ENCODE measurements at places on chromosomes 11 and 22. TPM values are rescaled to one million over a fixed set of nuclear protein-coding genes. Genes with fewer than 3 reads are reported as not detected.

DNA sequence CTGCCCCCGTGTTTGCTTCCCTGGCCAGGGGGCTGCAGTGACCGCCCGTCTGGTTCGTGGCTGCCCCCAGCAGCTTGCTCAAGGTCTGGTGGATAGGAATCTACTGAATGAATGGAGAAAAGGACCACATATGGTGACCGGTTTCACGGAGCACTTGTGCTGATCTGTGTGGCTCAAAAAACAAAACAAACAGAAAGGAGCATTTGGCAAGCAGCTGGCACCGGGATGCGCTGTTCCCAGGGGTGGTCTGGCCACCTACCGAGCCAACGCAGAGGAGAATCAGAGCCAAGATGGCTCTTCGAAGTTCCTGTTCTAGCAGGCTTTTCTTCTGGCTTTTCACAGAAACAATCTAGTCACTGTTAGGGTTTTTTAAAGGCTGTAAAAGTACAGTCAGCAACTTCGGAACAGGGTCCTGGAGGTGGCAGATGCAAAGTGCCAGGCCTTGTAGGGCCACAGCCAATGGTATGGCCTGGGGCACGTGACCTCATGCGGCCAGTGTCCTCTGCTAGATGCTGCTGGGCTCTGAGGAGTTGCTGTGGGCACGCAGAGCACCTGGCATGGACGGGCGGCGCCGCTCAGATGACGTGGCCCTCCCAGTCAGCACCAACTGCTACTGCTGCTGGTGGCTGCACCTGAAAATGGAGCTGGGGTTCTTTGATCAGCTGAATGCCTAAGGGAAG, 27.3 kb upstream of the PACSIN2 start:
- no peak overlapping the region for H3K4me3 ChIP-seq
- H3K27ac ChIP-seq: no peak overlapping the region
- H3K27me3 ChIP-seq: no peaks in the 10 kb centered on the region

DNA sequence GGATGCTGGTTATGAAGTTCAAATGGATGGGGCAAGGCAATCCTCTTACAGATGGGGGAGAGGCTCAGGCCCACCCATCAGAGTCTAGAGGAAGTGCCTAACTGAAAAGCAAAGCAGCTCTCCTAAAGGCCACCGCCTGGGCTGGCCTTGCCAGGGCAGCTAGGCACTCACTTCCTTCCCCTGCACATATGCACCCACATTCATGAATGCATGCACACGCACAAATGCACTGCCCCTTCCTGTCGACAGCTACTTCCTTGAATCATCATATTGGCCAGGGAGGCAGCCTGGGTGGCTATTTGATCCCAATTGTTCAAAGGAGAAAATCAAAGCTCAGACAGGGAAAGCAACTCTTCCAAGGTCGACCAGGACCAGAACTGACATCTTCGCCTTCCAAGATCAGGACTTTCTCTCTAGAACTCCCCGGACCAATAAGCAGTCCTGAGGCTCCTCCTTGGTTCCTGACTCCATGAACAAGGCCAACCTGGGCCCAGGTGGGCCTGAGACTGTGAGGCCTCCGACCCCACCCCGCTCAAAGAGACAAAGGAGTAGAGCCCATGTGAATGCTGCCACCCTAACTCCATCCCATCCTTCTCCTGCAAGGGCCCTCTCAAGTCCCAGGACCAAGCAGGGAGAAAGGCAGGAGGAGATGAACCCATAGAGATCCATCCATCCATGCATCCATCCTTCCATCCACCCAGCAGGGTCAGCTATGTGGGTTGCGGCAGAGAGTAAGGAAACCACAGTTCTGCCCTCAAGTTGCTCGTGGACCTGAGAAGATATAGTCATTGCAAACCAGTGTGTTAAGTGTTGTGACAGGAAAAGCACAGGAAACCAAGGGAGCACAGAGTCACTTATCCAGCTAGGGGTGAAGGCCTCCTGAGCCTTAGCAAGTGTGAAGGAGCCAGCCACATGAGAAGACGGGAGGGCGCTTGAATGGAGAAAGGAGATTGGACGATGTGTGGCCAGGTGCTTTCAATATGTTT, 35.4 kb upstream of the LMO1 start:
- H3K36me3 ChIP-seq: no peaks in the 10 kb centered on the region
- DNase-seq: no peak
- H3K4me1 ChIP-seq: no peaks in the 10 kb centered on the region
- no peak overlapping the region for H3K27ac ChIP-seq
- H3K4me3 ChIP-seq: no peak overlapping the region

GRCh38 chr11:36098853-36099375, 155.1 kb downstream of the LDLRAD3 start:
- no peak overlapping the region for H3K4me3 ChIP-seq
- no peak for DNase-seq
- peaks cover 4% of the 10 kb centered on the region for H3K27me3 ChIP-seq
- no peak overlapping the region for H3K27ac ChIP-seq
- no peaks in the 10 kb centered on the region for H3K4me1 ChIP-seq

MTCH2 gene
- 144 TPM for total RNA-seq

Measured in activated CD8-positive, alpha-beta T cell treated with anti-CD3 and anti-CD28 coated beads for 36 hours (primary cell).